ENCODE measurements at places on chromosomes 11 and 22.

- DNase-seq, result no peak
These were observed 40.2 kb upstream of the ACCSL start for GRCh38 chr11:44007481-44008087.

GRCh38 chr11:75820645-75821044, 5.6 kb downstream of the UVRAG start:
- DNase-seq, result no peak

DNA sequence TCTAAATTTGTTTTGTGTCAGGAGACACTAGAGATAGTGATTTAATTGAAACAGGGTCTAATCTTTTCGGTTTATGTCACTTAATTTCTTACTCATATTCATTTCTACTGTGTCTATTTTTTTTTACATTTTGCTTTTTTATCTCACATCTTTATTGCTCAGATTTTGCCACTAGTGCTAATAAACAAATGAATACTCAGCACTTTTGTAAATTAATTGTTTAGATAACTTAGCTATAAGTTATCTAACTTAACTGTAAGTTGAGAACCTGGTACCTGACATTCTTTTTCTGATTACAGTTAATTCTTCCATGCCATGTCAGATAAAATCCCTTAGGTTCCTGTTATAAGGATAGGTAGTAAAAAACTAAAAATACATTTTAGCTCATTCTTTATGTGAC, 22.1 kb upstream of the OR5M8 start:
- DNase-seq, result no peak

- no peak for DNase-seq
These were observed 52.8 kb downstream of the MN1 start for GRCh38 chr22:27748751-27749191.

- DNase-seq, result no peak
These were observed 3.0 kb upstream of the SSH3 start for GRCh38 chr11:67300256-67300755.

- DNase-seq, result no peak
These were observed 356 bp downstream of the TYMP start for GRCh38 chr22:50529416-50529896.

DNA sequence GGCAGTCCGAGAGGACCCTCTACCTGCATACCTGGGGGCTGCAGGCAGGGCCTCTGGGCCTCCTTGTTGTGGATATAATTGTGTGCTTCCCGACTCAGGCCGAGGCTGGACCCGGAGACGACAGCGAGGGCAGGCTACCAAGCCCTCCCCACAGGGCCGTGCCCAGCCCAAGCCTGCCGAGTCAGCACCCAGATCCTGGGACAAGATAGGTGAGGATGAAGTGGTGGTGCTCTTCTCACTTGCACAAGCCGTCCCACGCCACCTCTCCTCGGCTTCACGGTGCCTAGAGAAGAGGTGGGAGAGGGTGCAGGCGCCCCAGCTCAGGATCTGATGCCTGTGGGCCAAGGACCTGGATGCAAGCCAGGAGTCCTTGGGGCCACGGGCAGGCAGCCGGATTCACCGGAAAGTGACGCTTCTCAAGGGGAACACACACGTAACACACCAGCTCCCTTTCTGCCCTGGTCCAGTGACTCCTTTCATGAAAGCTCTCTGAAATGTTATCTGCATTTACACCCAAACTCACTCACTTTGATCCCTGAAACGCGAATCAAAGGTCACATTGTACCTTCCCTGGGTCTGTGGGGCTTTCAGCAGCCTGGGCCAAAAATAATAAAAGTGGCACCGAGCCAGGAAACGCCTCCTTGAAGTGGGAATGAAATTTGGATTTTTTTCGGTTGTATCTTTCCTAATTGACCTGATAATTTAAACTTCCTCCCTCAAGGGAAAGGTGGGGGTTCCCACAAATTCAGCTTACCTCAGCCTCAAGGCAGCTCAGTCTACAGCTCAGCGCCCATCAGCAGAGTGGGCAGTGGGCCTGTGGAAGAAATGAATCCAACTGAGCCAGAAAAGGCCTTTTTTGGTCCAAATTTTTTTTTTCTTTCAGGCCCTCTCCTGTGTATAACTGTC, 1.1 kb upstream of the GNB1L start:
- no peak for DNase-seq

GRCh38 chr11:1778141-1778911, 14.6 kb upstream of the CTSD start:
- DNase-seq, result no peak

GRCh38 chr11:47215366-47215910, 664 bp downstream of the DDB2 start:
- DNase-seq, result no peak

DNA sequence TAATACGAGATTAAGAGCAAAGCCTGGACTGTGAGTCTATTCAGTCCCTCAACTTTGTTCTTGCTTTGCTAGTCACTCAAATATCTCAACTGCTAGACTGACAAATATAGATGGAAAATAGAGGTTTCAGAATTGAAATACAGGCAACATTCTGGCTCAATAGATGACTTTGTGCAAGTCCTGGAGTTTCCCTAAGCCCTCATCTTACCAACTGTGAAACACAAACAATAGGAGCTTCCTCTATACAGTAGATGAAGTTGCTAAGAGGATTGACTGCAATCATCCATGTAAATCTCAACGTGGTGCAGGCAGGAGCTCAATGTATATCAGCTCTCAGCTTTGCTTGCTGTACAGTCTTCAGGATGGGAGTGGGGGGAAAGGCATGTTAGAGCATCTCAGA, 6.2 kb upstream of the MPEG1 start:
- no peak for DNase-seq

- DNase-seq, result no peak
These were observed 18.6 kb upstream of the NAP1L4 start for GRCh38 chr11:3010521-3011275.

DNA sequence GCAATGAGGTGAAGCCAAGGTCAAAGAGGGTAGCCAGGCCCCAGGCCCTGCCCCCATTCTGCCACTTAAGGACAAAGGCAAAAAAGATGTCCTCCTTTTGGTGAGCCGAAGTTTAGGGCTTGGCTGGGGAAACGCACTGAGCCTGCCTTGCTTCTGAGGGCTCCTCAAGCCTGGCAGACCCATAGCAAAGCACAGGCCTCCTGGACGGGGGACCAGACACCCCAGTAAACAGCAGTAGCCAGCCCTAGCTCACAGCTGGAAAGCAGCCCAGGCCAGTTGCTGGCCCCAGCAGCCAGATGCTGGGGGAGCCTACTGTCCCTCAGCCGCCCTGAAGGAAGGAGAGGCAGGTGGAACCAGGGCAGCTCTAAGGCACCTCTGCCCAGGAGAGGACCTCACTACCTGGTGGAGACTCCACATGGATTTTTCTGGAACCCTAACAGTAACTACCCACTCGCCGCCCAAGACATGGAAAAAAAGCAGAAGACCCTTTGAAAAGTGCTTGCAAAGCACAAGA, 3.8 kb upstream of the PYGM start:
- peak; percentile 57 for DNase-seq

DNA sequence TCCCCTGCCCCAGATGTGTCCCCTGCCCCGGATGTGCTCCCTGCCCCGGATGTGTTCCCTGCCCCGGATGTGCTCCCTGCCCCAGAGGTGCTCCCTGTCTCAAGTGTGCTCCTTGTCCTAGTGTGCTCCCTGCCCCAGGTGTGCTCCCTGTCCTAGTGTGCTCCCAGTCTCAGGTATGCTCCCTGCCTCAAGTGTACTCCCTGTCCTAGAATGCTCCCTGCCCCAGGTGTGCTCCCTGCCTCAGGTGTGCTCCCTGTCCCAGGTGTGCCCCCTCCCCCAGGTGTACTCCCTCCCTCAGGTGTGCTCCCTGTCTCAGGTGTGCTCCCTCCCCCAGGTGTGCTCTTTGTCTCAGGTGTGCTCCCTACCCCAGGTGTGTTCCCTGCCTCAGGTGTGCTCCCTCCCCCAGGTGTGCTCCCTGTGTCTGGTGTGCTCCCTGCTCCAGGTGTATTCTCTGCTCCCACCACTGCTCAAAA, 48.7 kb upstream of the RASD2 start:
- no peak for DNase-seq

All from activated naive CD8-positive, alpha-beta T cell treated with anti-CD3 and anti-CD28 coated beads, Interleukin-2, amount 10 ng/mL, durations not matched to agents 7 days and 5 days (primary cell).